Mesothelial cell of epicardium (in vitro differentiated cells): ENCODE measurements at places on chromosomes 4 and X.
A peak's percentile ranks its signal among the peaks of the same experiment; 100 is the strongest.

GRCh38 chrX:31435592-31435991 is 363.8 kb upstream of the FTHL17 start:
- no peak for DNase-seq

DNA sequence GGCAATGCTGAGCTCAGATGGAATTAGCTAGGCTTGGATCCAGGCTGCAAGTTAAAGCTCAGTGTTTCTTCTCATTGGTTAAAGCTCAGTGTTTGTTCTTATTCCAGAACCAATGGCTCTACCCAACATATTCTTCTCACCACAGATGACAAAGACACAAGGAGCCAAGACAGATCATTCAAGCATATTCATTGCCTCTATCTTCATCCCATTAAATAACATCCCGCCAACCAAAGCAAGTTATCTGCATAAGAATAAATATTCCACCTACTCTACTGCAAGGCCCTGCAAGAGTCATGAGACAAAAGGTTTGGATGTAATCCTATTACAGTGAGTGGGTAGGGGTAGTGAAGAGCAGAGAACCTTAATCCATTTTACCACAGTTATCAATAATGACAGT is 766.5 kb downstream of the C4orf33 start:
- DNase-seq: no peak

DNA sequence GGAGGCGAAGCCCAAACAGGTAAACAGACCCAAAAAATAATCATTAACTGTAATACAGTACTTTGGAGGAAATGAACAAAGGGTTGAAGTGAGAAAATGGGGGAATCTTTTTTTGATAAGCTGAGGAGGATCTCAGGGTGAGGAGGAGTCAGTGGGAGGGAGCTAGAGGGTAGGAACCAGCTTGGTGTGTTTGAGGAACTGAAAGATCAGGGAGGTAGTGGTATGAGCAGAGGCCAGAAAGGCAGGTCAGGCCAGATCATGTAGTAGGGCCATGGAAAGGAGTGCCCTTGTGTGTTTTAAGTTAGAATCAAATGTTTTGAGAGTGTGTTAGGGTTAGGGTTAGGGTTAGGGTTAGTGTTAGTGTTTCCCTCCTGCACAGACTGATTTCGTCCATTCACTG is 48.8 kb downstream of the PPP2R2C start:
- no peak for DNase-seq

DNA sequence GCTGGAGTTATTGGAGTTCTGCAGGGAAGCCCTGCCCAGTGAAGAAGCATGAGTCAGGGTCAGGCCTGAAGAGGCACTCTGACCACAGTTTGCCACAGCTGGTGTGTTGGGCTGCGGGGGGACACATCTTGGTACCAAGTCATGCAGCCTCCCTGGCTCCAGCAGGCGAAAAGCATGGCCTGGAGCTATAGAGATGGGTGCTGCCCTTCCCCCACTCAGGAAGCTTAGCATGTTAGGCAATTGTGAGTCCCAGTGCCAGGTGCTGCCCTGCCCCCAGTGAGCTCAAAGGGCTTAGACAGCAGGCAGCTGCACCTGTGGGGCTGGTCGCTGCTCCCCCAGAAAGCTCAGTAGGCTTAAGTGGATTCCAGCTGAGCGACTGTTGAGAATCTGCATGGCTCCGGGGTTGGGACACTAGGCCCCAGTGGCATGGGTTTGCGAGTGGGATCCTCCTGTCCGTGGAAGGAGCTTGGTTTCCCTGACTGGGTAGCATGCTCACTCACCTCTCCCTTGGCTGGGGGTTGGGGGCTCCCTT is 755.5 kb downstream of the GLUD2 start:
- DNase-seq: no peak

- DNase-seq: no peak
Observed at GRCh38 chrX:16832301-16832700, 37.9 kb downstream of the RBBP7 start.

DNA sequence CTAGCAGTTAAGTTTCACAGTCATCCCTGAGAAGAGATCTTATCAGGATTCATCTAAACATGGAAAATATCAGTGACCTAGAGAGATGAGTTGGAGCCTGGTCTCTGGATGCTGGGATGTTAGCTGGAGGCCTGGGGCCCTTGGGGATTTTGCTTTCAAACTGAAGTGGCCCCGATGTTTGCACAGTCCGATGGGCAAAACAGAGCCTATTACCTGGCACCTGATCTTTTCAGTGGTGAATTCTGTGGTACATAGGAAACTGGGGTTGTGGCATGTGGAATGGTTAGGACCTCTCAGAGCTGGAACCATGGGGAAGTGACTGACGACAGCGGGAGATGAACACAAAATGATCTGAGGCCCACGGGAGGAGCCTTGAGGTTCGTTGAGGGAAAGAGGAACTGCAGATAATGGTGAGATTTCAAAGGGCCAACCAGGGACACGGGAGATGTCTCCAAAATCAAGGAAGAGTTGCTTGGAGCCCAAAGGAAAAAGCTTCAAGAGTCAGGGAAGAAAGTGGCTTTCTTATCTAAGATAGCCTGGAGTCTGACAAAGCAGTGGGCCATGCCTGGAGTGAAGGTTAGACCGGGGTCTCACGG is 17.8 kb upstream of the TENM3 start:
- DNase-seq: no peak

GRCh38 chrX:137195296-137195695 is 161.5 kb upstream of the GPR101 start:
- DNase-seq: no peak

GRCh38 chr4:1879485-1879884 is 8.3 kb downstream of the NSD2 start:
- no peak for DNase-seq

DNA sequence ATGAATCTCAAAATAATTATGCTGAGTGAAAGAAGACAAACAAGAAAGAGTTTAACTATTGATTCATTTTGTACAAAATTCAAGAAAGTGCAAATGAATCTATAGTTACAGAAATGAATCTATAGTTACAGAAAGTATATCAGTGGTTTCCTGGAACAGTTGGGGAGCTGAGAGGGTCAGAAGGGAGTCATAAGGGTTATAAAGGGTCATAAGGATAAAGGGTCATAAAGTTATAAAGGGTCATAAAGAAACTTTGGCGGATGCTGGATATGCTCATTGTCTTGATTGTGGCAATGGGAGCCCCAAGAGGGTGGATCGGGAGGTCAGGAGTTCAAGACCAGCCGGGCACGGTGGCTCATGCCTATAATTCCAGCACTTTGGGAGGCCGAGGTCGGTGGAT is 26.0 kb upstream of the INTS6L start:
- DNase-seq: no peak

- DNase-seq: no peak
Observed at GRCh38 chr4:42398871-42399331, 1.6 kb downstream of the SHISA3 start.

GRCh38 chrX:140744085-140744484 is 34.5 kb downstream of the LINC00632 start:
- DNase-seq: no peak

DNA sequence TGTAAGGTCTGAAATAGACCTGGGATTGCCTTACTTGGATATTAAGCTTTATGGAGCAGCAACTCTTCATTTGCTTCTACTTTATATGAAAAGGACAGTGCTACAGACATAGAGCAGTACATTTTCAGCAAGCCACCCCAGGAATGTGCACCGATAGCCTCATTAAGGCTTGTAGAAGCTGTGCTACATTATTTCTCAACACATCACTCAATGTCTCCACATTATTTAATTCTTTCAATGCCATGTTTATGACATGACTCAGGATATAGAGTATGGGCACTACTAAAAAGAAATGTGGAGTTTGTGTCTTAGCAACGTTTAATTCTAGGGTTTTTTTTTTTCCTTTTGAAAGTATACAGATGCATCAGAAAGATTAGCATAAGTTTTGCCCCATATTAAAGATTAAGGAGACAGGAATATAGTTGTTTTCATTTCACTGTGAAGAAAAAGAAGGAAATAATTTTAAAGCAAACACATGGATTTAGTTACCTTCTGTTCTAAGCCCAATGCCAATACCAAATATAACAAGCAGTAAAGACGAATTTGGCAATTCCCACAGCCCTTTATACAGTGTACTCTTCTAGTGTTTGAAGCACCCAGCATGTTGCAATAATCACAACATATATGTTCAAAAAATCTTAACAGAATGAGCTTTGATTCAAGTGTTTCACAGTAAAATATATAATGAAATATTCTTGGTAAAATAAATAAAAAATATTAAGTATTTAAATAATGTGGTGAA is 2140.1 kb upstream of the AGA start:
- no peak for DNase-seq

DNA sequence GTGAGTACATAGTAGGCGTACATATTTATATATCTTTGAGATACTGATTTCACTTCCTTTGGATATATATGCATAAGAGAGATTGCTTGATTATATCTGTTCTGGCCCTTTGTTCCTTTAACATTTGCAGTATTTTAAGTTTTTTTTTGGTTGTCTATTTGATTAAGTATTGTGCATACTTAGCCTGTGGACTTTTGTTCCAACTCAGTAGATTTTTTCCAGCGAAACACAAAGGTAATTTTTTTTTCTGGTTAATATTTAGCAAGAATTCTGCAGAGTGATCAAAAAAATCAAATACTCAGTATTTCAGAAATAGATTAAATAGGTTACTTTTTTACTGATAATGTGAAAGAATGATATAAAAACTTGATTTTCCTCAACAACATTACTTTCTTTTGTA is at the start of gene AFM:
Gene AFM (plus strand): TSS at position 388 of the 400 bp plus-strand sequence. CDS start 31 bp downstream, outside the sequence.
- no peak for DNase-seq

DNA sequence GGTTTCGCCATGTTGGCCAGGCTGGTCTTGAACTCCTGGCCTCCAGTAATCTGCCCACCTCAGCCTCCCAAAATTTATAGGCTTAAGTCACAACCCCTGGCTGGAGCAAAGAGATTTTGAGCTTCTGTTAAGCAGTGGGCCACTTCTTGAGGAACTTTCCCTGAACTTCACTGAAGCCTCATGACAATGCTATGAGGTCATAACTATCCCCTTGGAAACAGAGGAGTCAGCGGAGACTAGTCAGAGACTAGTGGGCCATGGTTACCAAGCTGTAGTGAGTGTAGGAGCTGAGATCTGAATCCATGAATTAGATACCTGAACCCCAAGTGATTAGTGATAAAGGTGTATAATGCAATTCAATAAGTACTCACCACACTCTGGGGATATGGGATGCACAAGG is 145.1 kb upstream of the MSX1 start:
- DNase-seq: no peak

GRCh38 chr4:42501624-42502401 is 104.5 kb downstream of the SHISA3 start:
- no peak for DNase-seq

DNA sequence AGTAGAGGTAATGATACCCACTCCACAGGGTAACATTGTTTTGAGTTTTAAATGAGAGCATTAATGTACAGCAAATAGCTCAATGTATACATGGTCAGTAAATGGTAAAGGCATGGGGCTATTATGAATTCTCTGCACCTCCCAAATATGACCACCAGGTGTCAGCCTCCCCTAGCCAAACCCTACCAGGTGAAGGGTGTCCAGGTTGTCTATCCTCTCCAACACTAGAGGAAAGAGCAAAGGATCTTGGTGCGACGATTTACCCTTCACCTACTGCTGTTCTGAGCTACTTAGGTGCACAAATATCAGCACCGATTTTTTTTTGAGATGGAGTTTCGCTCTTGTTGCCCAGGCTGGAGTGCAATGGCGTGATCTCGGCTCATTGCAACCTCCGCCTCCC is 26.5 kb upstream of the XIAP start:
- peak; percentile 53 for DNase-seq

GRCh38 chrX:13938051-13938828 is 91.5 kb downstream of the GEMIN8 start:
- no peak for DNase-seq

DNA sequence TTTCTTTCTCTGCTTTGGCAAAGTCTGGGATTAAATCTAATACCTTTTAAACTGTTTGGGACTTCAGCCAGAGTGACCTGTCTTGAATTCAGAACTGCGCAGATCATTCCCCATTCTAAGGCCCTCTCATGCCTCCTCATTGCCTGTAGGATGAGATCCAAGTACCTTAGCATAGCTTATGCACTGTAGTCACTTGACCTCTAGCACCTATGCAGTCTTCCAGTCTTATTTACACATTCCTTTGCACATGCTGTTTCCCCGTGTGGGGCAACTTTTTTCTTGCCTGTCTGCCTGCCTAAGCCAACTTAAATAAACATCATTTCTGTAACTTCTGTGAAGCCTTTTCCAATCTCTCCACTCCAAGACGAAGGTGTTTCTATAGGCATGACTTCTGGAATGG is 68.4 kb downstream of the AR start:
- DNase-seq: no peak

GRCh38 chrX:39817754-39818470 is 279.8 kb downstream of the BCOR start:
- DNase-seq: no peak

GRCh38 chr4:124636788-124637187 is 75.7 kb downstream of the ANKRD50 start:
- DNase-seq: no peak

DNA sequence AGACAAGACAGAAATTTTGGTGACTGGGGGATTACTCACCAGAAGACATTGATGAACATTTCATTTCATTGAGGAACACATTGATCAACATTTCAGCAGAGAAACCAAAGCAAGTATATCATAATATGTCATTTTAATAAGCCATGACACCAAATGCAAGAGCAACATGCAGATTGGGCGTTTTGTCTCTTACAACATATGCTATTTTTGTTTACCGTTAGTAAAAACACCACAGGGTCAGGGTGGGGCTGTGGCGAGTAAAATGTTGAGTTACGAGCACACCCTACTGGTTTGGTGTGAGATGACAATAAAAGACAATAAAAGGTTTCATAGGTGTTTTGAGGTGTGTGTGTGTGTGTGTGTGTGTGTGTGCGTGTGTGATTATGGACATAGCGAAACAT is 294.5 kb downstream of the PDGFC start:
- no peak for DNase-seq

GRCh38 chr4:77989968-77990367 is 67.2 kb upstream of the FRAS1 start:
- DNase-seq: no peak

GRCh38 chrX:129606918-129607317 is 47.8 kb downstream of the APLN start:
- DNase-seq: no peak

DNA sequence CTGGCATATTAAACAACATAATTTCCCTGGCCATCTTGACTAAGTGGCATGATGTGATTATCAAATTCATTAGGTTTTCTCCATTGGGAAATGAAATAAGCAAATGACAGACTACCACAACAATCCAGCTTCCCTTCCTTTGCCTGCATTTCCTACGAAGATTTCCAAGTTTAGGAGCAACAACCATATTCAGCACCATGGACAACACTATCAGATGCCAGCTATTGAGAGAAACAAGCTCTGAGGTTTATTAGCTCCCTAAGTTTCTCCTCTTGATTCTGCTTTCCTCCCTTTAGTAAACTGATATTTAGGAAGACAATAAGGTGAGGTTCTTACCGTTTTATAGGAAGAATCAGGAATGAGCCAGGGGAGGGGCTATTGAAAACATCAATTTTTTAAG is 36.2 kb downstream of the DCX start:
- no peak for DNase-seq

GRCh38 chr4:159966746-159967145 is 863.9 kb downstream of the RAPGEF2 start:
- DNase-seq: no peak
